Fibroblast of skin of back (primary cell): ENCODE measurements at places on chromosomes 12 and 14.

DNA sequence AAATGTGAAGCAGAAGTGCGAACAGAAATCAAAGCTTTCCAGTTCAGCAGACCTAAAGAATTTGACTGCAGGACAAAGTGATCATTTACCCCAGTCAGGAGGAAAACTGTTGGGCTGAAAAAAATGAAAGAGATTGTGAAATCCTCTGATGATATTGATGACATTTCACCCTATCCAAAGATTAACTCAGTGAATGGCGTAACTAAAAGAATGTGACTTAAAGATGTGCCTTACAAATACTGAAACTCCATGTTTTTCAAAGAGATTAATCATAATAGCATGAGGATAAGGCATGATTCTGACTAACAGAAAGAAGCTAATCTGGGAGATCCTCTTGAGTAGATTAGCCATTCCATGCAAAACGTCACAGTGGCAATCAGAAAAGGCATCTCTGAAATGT is 225.6 kb downstream of the DUSP6 start:
- DNase-seq = peak; percentile 7

- no peak for DNase-seq
These were observed 472.8 kb downstream of the RGS6 start for GRCh38 chr14:72404998-72405397.

DNA sequence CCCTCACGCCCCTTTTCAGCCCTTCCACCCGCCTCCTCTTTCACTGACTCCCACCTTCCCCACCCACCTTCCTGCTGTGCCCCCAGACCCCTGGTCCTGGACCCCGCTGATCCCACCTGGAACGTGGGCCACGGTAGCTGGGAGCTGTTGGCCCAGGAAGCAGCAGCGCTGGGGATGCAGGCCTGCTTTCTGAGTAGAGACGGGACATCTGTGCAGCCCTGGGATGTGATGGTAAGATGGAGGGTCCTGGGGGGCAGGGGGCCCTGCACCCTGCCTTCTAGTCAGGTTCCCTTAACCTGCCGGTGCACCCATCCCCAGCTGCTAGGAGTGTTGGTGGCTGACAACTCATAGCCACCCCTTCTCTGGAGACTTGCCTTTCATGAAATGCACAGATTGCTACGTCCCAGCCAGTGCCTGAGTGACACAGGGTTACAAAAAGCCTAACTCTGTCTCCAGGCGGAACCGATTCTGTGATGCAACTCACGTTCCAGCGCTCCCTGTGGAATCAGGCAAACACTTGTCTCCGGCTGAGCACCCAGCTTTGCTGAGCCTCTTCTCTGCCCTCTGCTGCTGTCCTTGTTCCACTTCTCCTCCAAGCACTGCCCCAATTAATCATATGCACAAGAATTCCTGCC is 15.0 kb upstream of the OAS2 start:
- no peak for DNase-seq

DNA sequence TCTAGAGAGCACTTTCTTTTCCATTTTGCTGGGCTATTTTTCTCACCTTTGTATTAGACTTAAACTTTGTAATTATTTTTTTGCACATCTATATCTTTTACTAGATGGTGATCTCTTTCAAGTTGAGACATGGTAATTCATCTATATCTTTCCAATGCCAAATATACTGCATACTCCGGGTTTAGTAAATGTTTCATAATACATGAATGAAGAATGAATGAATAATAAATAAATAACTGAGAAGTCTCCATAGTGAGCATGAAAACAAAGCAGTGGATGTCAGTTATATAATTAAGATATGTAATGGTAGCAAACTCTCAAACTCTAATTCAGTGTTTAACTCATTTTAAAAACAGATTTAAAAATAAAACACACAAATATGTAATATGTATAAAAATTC is 342.5 kb upstream of the KITLG start:
- DNase-seq = peak; percentile 46

DNA sequence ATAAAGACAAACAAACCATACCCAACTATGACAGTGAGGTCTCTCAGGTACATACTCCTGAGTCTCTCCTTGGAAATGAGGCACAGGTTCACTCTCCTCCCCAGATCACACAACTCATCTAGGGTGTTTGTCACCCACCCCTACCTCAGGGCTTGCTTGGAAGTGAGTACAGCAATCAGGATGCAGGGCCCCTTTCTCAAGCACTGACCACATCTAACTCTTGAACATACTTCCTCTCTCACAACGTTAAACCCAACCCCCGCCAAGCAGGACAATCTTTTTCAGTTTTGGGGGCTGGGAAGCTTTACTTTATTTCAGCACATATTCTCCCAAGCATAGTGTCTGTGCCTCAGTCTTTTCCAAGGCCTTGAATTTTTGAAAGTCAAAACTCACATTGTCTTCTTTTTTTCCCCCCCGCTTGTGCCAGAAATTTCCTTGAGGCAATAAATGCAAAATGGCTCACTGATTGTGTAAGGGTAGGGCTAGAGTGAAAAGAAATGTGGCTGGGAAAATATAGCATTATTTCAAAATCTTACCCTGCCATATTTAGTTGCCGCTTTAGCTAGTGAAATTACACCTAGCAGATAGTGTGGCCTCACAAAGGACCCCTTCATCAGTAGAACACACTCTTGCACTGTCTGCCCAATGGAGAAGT is 2.4 kb upstream of the GPR65 start:
- no peak for DNase-seq

DNA sequence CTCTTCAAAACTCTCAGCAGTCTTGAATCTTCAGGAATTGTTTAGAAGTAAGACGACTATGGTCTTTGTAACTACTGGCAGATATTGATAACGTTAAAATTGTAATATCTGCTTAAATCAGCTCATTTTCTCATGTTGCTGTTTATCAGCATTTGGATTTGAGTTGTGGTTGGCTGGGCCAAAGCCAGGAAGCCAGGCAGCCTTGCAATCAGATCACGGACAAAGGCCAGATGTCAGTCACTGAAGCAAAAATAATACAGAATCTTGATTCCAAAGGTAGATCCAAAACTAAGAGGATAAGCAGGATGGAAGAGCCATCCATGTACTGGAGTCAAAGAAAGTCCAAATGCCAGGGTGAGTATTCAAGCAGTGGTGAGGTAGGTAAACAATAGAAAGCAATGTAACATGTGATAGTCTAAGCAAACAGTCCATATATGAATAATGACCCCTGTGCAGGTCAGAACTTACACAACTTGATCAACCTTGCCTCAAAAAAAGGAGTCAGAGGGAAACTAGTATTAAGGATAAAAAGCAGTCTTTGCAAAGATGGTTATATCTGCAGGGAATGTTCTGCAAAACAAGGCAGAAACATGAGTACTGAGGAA is 95.8 kb upstream of the RAP1B start:
- no peak for DNase-seq

DNA sequence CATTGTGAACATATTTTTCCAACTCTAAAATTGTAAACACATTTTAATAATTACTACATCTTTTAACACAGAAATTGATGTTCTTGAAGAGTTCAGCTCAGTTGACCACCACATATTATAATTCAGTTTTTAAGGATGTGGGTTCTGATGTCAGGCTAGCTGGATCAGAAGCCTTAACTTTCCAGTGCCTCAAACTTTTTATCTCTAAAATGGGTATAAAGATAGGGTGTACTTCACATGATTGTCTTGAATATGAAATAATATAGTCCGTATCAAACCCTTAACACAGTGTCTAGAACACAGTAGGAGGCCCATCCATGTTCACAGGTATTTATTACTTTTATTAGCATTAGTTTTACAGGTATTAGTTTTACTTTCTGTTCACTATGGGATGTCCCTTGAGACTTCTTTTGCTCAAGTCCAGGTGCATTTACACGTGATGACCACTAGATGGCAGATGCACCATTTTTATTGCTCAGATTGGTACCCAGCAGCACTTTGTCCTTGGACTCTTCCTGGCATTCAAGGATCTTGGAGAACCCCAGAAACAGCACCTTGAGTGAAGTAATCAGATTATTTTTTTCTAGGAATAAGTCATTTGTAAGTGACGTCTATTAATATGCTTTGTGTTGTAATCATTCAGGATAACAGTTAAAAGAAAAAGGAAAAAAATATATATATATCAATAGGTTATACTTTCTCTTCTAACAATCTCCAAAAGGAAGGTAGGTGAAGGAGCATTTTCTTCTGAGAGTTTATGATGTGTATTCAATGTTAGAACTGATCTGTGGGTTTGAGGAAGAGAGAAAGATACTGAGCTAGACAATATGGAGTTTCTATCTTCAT is 580.2 kb downstream of the ETNK1 start:
- DNase-seq = peak; percentile 47

DNA sequence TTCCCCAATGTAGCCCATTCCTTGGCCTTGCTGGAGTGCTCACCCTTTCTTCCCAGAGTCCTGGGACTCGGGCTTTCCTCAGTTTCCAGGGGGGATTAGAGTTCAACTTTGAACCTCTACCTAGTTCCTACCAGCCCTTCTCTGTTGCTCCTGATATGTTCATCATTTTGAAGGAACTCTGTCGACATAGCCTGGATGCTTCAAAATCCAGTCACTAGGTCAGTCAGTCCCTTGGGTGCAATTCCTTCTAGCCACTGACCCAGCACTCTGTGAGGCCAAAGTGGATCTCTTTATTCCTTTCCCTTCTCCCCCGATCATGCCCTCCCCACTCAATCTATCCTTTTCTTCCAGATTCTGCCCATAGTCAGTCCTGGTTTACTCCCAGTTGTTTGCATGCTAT is 72.3 kb upstream of the TMCC3 start:
- DNase-seq = no peak

DNA sequence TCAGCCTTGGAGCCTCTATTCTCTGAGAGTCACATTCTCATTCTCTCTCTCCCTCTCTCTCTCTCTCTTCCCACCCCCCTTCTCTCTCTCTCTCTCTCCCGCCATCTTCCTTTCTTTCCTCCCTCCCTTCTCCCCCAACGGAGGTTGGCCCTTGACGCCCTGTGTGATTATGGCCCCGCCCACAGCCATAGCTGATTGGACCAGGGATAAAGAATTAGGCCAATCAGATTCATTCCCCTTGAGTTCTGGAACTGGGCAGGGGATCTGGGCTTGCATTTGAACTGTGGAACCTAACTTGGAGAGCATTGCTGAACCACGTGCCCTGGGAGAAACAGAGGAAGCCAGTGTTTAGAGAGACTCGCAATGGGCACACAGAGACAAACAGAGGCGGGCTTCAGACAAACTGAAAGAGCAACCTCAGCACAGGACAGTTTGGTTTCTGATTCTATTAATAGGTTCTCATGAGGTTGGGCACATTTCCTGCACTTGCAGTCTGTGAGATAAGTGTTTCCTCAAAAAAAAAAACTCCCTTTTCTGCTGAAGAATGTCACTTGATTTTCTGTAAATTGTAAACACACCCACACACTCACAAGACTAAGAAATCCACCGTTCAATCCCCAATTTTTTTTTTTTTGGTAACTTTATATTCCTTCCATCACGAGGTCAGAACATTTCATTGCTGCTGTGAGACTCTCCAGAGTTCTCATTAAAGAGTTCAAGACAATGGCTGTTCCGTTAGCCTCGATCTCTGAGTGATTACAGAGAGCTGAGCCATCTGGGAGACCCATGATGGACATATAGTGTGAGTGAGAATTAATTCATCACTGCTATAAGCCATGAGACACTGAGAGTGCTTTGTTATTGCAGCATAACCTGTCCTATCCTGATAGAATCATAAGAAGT is 3.5 kb upstream of the P2RX7 start:
- DNase-seq = peak; percentile 24

DNA sequence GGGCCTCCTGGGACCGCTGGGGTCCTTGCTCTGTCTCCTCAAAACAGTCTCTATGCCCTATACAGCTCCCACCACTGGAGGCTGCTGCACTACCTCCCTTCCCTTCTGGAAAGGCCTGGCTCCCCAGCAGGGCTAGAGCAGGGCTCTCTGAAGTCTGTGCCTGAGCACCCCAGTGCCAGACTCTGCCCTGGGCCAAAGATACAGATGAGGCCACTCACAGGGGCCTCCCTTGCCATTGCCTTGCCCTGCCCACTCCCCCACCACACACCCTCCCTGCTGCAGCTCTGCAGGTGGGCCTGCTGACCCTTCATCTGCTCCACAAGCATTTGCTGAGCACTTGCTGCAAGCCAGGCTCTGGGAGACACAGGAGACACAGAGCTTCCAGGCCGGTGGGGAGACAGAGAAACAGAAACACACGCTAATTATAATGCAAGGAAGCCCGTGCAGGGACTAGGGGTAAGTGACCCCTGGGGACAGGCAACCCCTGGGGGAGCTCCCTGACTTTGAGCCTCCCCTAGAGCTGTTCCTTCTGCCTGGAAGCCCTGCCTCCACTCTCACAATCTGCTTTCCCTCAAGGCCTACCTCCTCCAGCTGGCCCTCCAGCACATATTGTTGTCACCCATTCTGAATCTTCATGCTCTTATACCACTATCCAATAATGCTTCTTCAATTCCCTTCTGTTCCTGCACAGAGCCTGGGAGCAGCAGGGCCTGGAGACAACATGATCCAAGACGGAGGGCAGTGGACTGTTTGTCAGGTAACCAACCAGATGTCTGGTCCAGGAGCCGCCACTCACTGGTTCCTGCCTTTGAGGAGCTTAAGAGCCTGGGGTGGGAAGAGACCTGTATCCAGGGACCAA is 32.6 kb upstream of the PNMA1 start:
- no peak for DNase-seq

DNA sequence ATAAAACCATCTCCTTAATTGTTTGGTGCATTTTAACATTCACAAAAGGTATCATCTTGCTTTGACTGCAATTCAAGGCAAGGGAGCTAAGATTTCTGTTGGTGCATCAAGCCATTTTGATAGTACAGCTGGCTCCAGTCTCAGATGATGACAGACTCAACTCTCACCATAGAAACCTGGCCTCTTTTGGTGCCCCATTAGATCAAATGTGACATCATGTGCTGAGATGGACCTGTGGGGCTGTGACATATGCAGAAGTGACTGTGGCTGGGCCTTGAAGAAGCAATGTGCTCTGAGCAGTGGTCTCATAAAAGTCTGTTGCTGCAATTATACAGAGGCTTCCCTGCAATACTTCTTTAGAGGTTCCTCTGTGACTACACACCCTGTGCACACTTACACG is 88.4 kb downstream of the SLC2A13 start:
- no peak for DNase-seq

- no peak for DNase-seq
These were observed 122.0 kb upstream of the EGLN3 start for GRCh38 chr14:34072921-34073320.

DNA sequence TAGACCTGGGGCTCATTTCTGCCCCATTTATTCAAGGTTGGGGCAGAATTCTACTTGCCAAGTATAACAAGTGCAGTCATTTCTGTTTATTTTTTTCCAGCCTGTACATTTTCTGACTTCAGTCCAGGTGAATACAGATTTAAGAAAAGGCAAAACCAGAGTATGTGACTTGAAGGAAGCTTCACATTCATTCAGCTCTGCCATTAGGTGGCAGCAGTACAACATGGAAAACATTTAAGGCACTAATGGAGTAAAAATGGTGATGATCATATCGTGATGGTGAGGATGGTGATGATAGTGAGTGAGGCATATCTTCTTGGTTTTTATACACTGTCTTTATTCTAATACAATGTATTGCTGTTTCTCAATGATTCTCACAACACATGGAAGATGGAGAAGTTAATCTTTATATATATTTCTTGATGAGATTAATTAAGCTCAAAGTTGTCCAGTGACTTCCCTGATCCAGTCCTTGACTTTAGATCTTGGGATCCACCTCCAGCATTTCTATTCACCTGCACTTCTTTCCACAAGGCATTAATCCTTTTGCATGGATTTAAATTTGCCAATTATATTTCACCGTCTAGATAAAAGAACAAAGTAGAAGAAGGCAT is 176.7 kb upstream of the SEL1L start:
- peak; percentile 33 for DNase-seq
